H54 (cell line): ENCODE measurements at places on chromosomes 5 and 9.

GRCh38 chr5:145588558-145588957 lies 246.6 kb downstream of the PRELID2 start:
- DNase-seq, result no peak

- no peak for DNase-seq
These were observed 56.0 kb downstream of the AUH start for GRCh38 chr9:91305596-91306295.

DNA sequence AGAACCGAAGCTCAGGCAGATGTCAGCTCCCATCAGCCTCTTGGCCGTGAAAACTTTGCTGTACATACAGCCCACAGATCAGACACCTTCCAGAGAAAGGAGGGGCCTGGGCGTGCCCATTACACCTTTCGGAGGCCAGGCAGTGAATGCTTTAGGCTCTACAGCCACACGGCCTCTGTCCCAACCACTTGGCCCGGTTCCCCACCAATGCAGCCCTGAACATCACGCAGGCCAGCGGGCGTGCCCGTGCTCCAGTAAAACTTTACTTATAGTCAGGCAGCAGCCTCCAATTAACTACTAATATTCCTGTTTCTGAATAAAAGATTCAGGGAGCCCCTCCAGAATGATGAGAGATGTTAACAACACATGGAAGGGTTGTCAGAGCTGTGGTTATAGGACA lies 23.9 kb downstream of the LPCAT1 start:
- no peak for DNase-seq

- no peak for DNase-seq
These were observed 251.5 kb downstream of the SLF1 start for GRCh38 chr5:94869921-94870320.

DNA sequence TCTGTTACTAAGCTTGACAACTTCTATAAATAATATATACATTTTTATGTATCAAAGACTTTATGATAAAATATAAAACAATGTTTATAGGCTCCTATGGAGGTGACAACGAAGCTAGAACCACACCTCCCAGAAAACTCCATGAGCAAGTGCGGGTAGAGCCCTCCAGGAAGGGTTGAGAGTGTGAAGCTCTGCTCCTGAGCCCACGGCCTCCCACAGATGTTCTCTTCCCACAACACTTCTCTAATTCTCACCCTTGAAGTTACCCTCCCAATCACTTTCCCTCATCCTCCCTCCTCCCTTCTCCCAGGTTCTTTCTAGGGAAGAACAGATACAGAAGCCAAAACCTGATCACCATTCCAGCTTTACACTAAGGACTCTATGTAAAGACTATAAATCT lies 427.6 kb downstream of the SPOCK1 start:
- DNase-seq, result no peak

DNA sequence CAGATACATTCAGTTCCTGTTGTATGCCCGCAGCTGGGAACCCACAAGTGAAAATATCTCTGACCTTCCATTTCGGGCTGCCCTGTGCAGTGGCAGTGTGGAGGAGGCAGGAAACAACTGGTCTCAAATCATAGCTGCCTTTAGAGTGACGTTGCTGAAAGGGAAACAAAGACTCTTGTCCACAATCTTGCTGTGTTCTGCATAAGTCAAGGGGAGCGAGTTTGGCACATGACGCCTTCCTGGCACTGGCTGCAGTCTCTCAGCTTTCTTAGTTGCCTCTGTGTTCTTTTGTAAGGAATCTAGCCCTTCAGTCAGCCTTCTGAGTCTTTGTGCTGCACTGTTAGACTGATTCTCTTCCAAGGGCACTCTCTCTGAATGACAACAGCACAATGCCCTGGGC lies 24.0 kb downstream of the ADAMTS16 start:
- no peak for DNase-seq

DNA sequence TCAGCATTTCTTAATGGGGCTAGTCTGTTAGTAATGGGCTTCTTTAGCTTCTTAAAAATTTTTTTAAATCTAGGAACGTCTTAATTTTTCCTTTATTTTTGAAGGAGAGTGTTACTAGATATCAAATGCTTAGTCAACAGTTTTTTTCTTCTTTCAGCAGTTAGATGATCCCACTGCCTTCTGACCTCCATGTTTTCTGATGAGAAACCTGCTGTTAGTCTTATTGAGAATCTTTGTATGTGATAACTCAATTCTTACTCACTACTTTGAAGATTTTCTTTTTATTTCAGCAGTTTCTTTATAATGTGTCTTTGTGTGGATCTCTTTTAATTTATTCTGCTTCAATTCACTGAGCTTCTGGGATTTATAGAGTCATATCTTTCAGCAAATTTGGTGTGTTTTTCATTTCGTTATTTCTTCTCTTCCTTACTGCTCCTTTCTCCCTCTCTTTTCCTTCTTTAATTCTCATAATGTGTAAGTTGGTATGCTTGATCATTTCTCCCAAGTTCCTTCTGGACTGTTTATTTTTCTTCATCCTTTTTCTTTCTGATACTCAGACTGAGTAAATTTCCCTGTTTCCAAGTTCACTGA lies 205.8 kb downstream of the RANBP17 start:
- no peak for DNase-seq

DNA sequence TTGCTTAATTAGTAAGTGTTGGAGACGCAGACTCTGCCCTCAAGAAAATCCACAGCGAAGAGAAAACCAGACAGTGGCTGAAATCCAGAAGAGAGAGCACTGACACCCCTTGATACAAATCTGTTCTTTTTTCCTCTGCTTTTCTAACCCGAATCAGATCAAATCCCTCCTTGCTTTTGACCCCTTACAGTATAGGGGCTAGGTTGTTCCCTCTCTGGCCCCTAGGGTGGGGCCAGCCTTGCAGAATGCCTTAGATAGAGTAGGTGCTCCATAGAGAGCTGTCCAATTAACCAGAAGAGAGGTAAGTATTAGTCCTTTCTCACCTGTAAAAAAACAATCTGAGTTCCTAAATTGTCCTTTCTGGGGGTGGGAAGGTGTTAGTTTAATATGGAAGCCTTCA lies 10.1 kb downstream of the C1QTNF2 start:
- no peak for DNase-seq

GRCh38 chr9:119435076-119435475 lies 65.8 kb upstream of the BRINP1 start:
- no peak for DNase-seq

DNA sequence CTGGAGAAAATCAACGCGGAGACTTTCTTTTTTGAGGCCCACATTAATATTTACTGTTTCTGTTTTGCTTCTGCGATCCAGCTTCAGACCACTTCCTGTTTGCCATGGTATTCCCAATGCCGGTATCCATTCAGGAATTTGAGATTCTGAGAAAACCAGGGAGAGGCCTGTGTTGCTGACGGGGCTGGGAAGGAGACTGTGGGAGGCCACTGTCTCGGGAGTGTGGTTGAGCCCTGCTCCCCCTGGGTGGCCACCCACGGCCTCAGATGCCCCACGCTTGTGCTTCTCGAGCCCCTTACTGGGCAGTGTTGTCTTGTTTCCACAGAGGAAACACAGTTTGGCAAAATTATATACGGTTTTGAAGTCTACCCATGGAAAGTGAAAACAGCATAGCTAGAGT lies 403.6 kb upstream of the IRX2 start:
- DNase-seq, result no peak

- no peak for DNase-seq
These were observed 77.1 kb upstream of the IQGAP2 start for GRCh38 chr5:76325876-76326491.

GRCh38 chr5:91318724-91319123 lies 64.4 kb downstream of the ARRDC3 start:
- DNase-seq, result no peak

DNA sequence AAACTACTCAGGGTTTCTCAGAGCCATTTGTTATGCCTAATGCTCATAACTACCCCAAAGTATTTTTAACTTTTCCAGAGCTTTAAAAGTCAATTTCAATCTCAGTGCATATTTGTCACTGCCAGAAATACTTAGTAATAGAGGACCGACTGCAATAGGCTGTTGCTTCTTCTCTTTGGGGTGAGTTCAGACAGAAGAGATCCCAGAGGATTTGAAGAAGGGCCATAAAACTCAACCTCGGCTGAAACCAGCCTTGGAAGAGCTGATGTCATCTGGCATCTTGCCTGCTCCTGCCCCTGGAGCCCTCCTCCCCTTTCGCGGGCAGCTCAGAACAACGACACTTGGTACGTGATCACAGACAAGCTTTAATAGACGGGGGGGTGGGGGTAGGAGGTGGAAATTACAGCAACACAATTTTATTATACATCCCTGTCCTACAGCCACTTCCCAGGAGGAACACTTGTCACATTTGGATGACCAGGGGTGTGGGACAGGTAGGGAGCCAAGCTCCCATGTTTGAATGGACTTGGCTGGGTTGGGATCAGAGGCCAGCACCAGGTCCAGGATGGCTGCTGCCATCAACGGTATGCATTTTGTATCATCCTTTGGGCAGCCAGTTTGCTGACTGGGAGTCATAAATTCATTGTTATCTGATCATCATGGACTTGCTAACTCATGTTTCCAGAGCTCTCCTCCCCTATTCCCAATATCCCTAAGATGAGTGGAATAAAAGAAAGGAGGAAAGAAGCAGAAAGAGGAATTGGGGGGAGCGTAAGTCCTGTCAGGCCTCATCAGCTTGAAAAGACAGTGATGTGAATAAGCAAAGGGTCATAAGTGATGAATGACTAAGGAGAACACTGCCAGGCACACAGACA lies 186.6 kb upstream of the PANK3 start:
- no peak for DNase-seq

- DNase-seq, result no peak
These were observed 8.5 kb downstream of the EXOSC3 start for GRCh38 chr9:37776328-37776727.

- peak; percentile 72 for DNase-seq
These were observed 23.7 kb downstream of the ACTL7A start for GRCh38 chr9:108885643-108886348.

DNA sequence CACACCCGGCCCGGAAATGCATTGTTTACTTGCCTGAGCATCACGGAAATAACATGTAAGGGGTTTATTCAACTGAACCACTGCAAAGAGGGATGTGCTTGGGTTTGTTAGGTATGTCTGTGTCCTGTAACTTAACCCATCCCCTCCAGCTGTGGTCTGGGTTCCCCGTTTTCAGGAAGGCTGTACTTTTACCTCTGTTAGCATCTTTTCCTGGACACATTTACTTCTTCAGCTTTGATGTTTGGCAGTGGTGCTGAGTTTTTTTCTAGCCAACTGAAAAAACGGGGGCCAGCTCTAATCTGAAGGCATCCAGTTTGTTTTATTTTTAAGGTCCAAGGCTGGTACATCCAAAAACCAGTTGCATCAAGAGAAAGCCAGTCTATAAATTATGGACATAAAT lies 561.8 kb downstream of the BNC2 start:
- no peak for DNase-seq

GRCh38 chr9:38172586-38172985 lies 103.6 kb upstream of the SHB start:
- no peak for DNase-seq

DNA sequence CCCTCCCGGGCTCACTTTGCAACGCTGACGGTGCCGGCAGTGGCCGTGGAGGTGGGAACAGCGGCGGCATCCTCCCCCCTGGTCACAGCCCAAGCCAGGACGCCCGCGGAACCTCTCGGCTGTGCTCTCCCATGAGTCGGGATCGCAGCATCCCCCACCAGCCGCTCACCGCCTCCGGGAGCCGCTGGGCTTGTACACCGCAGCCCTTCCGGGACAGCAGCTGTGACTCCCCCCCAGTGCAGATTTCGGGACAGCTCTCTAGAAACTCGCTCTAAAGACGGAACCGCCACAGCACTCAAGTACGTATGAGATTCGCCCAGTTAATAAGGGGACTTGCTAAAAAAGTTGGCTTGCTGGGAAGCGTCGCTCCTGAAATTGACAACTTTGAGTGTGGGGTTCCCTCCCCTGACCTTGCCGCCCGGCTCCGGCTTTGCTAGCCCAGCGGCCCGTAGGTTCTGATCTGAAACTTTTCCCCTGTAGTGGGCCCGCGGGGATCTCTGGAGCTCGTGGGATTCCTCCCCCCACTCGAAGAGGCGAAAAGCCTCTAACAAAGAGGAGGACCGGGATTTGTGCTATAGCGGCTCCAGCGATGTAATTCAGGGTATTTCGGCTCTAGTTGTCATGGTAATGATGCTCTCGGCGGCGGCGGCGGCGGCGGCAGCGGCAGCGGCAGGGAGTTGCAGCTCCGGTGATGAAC lies 572 bp downstream of the NR4A3 start:
- DNase-seq, result peak; percentile 66

- no peak for DNase-seq
These were observed 258.7 kb upstream of the ACTBL2 start for GRCh38 chr5:57741336-57741735.

- DNase-seq, result no peak
These were observed 247.5 kb downstream of the ARRDC3 start for GRCh38 chr5:91135475-91136248.

DNA sequence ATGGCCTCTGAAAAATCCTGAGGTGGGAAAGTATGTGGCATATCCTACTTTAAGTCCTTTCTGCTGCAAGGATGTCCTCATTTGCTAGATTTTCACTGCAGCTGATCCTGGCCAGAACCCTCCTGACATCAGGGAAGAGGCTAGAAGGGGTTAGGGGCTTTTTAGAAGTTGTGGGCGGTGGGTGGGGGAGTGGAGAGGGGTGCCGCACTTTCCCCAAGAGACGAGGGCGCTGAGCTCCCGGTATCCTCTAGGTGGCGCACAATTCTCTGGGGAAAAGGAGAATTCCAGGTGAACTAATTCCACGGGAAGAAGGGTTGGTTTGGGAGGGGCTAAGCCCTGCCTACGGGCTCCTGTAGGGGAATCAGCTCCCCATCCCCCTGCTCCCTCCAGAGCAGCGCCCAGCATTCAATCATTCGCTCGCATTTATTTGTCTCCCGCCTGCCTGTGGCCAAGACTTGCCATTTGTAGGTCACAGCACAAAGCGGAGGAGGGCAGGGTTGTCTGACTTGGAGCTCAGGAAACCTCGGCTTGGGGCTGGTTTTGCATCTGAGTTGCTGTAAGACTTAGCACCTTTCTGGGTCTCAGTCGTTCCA lies 42.9 kb upstream of the HAND1 start:
- no peak for DNase-seq

DNA sequence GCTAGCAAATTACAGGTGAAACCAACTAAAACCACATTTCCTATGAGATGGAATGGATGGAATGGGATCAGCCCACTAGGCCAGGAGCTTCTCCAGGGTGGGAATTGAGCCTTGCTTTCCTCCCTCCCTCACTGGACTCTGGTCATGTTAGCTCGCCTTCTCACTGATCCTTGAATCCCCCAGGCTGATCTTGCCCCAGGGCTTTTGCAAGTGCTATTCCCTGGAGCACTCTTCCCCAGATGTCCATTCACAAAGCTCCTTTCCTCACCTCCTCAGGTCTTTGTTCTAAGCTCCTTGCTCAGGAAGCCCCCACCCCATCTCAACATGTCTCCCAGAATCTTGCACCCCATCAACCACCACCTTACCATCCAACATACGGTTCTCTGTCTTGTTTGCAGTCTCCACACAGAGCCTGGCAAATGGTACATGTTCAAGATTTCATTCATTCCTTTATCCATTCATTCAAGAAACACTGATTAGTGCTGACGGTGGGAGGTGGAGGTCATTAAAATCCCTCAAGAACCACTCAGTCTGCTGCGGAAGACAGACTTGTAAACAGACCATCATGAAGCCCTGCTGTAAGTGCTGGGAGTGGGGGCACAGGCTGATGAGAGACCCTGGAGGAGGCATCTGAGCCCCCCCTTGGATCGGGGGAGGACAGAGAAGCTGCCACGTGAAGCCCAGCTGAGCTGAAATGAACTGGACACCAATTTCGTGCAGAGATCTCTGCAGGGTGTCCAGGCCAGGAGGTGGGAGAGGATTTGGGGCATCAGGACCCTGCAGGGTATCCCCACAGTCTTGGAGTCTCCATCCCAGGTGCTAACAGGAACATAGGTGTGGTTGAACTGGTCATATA lies 141.7 kb downstream of the BARX1 start:
- no peak for DNase-seq
